ENCODE measurements at places on chromosomes 5 and 9.

GRCh38 chr5:139062910-139063663 lies 135.1 kb downstream of the SIL1 start:
- DNase-seq, result no peak

DNA sequence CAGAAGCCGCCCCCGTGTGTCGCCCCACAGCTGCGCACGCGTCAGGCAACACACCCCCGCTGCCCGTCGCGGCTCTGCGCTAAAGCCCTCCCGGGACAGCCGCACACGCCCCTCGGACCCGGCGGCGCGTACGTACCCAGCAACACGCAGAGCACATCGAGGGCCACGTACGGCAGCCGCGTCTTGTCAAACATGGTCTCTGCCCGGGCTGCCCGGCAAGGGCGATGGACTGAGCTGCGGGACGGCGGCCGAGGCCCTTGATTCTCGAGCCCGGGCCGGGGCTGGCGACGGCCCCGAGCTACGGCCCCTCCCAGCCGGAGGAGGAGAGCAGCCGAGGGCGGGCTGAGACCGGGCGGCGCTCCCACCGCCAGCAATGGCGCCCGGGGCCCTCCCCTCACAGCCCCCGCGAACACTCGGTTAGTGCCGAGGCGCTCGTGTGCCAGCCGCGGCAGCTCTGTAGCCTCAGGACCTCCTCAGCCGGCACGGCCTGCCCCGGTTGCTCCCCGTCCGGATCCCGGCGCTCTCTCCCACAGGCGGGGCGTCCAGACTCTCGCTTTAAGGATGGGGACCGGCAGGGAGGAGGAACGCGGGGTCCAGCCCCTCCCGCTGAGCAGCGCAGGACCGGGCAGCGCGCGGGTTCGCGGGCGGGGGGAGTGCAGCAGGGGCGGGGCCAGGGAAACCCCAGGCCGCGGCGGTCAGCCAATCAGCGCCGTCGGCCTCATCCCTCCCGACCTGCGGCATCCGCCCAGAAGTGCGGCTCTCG lies at the start of gene PLPP1:
Gene PLPP1, minus strand, starts transcription at position 529 of the 763 bp plus-strand sequence. Its CDS starts 335 bp downstream, at position 194.
- peak; percentile 55 for DNase-seq

DNA sequence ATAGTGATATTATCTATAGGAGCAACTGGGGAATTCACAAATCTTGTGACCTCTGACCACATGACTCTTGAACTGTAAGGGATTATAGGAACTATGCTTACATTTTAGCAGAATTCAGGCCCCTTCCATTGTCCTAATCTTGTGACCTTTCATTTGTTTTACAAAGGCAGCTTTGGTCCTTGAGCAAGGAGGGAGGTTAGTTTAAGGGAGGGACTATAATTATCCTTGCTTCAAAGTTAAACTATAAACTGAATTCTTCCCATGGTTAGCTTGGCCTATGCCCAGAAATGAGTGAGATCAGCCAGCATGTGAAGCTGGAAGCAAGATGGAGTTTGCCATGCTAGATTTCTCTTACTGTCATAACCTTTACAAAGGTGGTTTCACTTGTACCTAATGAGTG lies 51.2 kb downstream of the TARS1 start:
- DNase-seq, result no peak

GRCh38 chr9:82797534-82797933 lies 265.4 kb downstream of the RASEF start:
- peak; percentile 43 for DNase-seq

GRCh38 chr5:157328277-157328912 lies 62.5 kb downstream of the CYFIP2 start:
- peak; percentile 2 for DNase-seq

GRCh38 chr9:131149688-131150053 lies 24.3 kb downstream of the NUP214 start:
- DNase-seq, result no peak

DNA sequence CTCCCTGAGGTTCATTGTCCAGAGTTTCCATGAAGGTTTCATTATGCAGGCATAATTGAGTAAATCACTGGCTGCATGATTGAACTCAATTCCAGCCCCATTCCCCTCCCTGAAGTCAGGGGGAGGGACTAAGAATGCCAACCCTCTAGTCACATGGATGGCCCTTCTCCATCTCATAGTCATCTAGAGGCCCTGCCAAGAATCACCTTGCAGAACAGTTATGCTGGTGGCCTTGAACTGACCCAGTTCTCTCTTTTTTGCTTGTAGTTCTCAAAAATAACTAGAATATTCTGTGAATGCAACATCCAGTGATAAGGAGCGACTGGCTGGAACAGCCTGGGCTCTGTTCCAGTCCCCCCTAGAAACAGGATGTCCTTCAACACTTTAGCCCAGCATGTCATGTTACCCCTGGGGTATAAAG lies 31.7 kb downstream of the SLC35A4 start:
- no peak for DNase-seq

GRCh38 chr5:9898319-9898718 lies 268.2 kb upstream of the TAS2R1 start:
- DNase-seq, result no peak

- DNase-seq, result no peak
Observed at GRCh38 chr5:153463806-153464205, 26.7 kb upstream of the GRIA1 start.

DNA sequence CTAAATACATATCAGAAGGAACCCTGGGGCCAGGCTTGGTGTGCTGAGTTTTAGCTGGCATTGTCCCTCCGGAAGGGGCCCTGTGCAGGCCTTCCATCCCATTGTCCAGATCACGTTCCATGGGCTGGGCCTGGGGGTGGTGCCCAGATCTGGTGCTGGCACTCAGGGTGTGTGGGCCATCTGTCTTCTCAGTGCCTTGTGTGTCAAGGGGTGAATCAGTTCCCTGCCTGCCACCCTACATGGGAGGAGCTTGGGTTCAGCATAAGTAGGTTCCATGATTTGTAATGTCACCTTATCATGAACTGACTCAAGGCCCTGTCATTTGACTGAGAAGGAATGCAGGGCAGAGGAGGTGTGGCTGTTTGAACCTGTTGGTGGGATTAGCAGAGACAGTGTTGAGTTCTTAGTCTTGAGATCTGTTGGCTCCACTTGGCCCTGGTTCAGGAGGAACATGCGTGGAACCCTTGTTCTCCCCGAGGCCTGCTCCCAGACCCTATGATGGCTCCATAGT lies 176.8 kb downstream of the MACROH2A1 start:
- no peak for DNase-seq

GRCh38 chr5:129836321-129836720 lies 67.9 kb upstream of the CHSY3 start:
- no peak for DNase-seq

DNA sequence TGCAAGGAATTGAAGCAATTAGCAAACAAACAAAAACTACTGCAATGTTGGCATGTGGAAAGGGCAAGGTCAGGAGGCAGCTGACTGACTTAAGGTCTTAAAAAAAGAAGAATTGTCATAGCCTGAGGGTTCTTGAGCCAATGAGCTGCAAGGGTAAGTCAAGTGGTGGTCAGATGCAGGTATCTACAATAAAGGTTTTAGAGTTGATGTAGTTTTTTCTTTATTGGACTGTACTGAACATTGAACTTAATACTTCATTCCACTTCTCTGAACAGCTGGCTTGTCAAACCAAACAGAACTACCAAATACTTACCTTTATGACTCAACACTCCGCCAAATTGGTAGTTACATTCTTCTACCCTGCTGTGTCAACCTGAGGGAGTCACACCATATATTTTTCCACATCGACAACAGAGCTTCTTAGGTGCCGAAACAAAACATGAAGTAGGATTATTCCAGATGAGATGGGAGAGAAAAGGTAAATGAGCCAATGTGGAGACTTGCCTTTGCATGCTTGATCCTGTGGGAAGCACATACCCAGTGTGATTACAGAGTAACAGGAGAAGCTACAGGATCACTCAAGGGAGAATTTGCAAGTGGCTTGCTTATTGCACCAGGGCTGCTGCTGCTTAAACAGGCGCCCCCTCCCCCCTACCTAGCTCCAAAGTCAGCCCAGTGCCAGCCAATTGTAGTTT lies 35.3 kb downstream of the EQTN start:
- no peak for DNase-seq

DNA sequence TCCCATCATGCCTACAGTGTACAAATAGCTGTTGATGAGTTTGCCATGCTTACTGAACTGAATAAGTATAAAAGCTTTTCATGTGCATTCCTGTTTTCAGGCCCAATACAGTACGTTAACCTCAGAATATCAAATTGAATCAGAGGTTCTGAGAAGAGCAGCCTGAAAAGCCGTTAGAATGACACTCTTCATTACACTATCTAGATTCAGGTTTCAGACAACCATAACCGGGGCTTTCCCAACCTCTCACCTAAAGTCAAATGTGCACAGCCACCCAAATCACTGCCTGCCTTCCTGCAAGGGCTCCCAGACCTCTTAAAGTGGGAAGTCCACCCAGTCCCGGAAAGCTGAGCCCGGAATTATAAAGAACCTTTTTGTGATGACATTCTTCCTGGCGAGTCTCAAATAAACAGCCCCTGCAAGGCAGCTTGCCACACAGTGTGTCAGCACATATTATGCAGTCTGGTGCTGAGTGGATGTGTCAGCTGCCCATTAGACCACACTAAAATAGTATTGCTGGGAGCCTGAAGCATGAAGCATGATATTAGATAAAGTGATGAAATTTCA lies 245.8 kb downstream of the TLE4 start:
- no peak for DNase-seq

DNA sequence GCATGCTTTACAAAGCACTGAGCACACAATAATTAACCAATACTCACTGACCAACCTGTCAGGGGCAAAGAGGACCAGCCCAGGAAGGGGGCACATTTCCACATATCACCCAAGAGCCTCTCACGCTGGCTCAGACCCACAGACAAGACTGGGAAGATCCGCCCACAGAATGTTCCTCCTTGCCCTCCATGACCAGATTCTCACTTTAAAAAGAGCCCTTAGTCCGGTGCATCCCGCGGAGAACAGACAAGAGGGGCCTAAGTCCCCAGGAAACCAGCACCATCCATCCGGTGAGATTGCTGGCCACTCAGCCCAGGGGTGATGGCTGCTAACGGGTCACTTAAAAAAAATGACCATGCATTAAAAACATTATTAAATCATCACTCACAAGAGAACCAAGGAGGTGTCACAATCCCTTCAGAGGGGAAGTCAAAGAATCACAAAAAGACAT lies 32.9 kb downstream of the SEMA4D start:
- DNase-seq, result no peak

- DNase-seq, result no peak
Observed at GRCh38 chr5:62152394-62153087, 153.5 kb upstream of the KIF2A start.

DNA sequence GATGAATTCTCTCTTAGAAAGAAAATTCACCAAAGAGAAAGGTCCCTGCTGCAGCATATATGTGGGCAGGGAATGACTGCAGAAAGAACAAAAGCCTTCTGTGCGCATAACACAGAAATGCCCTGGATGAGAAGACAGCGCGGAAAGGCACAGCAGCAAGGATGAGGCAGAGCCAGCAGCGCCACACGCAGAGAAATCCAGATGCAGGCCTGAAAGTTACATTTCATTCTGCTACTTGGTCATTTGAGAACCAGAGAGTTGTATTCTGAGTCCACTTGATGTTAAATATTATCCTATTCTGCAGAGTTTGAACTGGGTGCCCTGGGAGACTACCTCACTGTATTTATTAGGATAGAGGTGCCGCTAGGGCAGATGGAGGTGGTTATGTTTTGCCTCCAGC lies 68.5 kb downstream of the GLDC start:
- DNase-seq, result no peak

DNA sequence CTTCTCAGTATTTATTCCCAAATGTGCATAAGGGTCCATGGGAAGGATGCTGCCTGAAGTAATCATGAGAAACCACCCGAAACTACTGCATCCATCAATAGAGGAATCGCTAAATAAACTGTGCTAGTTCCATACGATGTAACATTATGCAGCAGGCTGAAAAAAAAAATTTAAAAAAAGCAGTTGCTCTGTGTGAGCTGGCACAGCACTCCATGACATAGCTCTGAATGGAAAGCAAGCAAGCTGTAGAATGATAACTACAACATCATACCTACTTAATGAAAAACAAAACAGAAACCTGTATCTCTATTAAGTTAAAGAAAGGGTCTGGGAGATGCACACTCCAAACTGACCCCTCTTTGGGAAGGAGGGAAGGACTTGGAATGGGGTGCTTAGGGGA lies 49.3 kb downstream of the SHB start:
- DNase-seq, result no peak

DNA sequence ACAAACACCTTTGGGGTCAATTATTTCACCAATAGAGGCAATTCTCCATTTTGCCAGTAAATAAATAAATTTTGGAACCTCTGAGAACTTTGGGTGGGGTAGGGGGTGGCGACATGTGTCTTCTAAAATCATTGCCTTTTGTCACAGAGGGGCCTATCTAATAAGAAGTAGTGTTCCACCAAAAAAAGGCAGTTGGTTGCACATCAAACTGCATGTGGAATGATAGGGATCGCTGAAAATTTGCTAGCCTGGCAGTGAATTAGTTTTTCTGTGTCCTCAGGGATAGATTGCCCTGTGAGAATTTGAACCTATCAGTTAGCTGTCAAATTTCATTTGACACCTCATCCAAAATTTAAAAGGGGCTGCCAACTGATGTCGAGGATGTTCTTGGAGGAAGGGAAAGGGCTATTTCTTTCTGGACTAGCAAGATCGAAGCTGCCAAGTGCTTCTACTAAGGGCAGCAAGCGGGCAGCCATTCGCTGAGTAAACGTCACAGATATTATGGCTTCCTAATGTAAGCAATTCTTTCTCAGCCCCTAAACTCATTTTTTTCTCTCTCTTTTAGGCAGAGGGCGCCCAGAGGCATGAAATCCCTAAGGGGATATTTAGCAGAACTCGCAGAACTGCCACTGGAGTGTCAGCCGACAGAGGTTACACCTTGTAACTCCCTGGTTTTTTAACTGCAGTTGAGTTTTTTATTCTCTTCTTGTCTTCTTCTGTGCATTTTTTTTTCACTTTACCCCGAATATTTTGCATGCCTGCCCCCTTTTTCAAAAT lies 2208.1 kb upstream of the WWC1 start:
- no peak for DNase-seq

DNA sequence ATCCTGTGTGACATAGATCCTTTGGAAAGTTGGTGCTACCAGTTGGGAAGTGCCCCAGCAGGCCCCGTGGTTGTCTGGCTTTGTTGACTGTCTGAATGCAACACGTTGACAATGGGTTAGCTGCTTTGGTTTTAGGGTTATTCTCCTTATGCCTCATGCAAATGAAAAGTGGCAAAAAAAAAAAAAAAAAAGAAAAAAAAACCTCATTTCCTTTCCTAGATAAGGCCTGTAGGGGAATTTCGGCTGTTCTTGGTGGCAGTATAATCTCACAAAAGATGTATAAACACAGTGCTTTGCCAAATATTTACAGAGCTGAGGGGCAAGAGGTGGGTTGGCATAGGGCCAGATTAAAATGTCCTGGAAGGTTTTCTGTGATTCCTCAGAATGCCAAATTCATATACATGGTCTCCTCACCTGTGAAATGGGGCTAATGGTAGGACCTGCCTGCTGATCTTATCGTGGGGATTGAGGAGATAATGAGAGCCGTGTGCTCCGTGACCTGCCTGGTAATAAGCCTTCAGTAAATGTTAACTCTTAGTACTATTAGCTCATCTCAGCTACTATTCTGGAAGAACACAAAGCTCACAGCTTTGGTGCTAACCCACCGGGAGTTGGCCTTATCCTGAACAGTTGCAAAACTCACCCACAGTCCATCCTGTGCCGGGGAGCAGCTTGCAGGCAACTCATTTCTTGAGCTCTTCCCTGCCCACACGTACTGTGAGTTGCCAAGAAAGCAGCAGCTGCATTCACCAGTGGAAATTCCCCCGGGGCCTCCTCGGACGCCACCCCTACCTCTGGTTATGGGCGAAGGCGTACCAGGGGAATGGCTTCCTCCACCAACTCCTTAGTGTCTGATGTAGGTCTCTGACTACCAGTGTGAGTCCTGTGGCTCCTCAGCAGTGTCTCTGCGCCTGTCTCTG lies 220.3 kb downstream of the NR3C1 start:
- DNase-seq, result no peak
